Endothelial cell of umbilical vein (primary cell): ENCODE measurements at places on chromosomes 6 and 20.

DNA sequence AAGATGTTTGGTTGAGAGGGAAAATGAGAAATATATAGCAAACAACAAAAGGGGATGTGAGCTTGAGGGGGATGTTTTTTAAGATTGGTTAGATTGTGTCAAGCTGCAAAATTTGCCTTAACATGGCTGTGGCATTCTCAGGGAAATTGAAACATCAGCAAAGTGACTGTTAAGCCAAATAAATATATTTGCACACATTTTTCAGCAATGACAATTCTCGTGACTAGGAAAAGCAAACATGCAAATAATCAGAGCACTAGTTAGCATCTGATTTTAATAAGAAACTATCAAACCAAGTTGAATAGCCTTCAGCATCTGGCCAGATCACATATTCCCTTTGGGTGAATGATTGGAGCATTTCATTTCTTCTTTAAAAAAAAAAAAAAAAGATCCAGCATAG lies 262.8 kb downstream of the TBC1D7 start:
- H3K27me3 ChIP-seq: no peaks in the 10 kb centered on the region
- no peak for DNase-seq
- no peaks in the 10 kb centered on the region for H3K36me3 ChIP-seq
- no peak overlapping the region for H3K27ac ChIP-seq

DNA sequence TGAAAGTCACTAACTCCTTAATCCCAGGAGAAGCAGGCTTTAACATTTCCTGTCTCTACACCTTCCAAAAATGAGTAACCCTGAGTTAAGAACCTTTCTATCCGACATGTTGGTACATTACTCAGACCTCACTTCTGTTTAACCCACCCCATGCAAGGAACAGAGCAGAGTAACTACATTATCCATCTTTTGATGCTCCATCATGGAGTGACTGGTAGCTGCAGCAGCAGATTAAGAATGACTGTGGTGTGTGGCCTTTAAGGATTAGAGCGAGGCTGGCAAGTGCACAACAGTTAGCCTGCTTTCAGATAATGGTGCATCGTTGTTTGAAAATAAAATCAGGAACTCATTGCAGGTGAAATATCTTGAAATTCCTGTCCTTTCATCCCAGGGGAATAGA lies 2.0 kb downstream of the TRAF3IP2 start:
- no peak overlapping the region for H3K4me3 ChIP-seq
- H3K27ac ChIP-seq: peak overlapping the region; percentile 92
- H3K4me1 ChIP-seq: peaks cover 56% of the 10 kb centered on the region
- DNase-seq: no peak
- H3K27me3 ChIP-seq: no peaks in the 10 kb centered on the region

GRCh38 chr20:63587776-63588591 lies 13.9 kb upstream of the HELZ2 start:
- no peak overlapping the region for H3K27ac ChIP-seq
- H3K36me3 ChIP-seq: peaks cover 34% of the 10 kb centered on the region
- no peak overlapping the region for H3K4me3 ChIP-seq
- no peak for DNase-seq
- H3K4me1 ChIP-seq: no peaks in the 10 kb centered on the region
- no peaks in the 10 kb centered on the region for H3K27me3 ChIP-seq

- H3K27me3 ChIP-seq: no peaks in the 10 kb centered on the region
- peaks cover 26% of the 10 kb centered on the region for H3K36me3 ChIP-seq
- no peak overlapping the region for H3K27ac ChIP-seq
- DNase-seq: no peak
These were observed 44.7 kb upstream of the ADIG start for GRCh38 chr20:38536310-38536709.

DNA sequence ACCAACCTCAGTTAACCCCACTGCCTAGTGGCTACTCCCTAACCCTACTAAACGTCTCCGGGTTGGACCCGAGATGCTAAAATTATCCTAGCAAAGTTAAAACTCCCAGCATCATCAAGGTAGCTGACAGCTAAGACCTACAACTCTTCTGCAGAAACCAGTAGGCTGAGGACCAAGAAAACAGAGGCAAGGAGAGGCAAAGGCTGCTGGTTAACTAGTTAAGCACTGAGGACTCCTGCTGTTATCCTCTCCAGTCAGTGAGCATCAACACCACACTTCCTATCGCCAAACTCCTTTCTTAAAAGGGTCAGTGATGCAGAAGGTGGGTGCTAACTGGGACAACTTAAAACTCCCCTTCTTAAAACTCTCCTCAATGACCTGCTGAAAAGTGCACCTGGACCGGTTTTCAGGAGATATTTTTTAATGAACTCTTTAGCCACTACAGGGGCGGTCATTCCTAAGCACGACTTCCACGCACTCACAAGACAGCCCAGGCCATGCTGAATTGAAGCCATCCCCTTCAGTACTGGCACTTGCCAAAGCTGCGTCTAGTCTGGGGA lies 1.7 kb downstream of the TRERF1 start:
- H3K4me3 ChIP-seq: no peak overlapping the region
- peaks cover 27% of the 10 kb centered on the region for H3K27me3 ChIP-seq
- no peak for DNase-seq
- no peak overlapping the region for H3K27ac ChIP-seq
- peaks cover 9% of the 10 kb centered on the region for H3K4me1 ChIP-seq

DNA sequence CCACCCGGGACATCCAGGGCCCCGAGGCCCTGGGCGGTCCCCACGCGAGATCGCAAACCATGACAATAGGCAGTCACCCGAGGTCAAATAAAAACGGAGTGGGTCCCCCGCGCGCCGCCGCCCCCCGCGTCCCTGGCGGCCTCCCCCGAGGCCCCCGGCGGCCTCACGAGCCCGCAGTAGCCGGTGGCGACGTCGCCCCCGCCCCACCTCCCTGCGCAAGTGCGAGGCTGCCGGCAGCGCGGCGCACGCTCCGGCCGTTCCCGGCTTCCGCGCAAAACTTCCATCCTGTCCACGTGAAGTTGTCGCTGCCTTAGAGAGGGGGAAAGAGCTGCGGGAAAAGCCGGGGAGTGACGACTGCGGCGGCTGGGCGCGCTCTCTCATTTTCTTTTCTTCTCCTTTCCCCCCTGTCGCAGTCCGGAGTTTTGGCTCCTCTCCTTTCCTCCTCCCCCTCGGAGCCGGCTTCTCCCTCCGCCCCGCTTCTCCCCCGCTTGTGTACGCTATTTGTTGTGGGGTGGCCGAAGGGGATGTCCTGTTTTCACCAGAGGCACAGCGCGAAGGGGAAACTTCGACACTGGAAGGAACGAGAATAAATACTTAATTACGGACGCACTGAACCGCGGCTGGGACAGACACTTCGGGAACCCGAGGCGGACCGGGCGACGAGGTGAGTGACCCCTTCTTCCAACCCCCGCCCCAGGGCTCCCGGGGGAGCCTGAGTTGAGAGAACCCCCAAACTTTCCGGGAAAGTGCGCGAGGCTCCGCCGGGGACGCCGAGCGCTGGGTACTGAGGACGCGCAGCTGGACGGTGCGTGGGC lies at the start of gene EYA4:
Gene EYA4 (plus strand): TSS at position 272 of the 815 bp plus-strand sequence. CDS start 33,424 bp downstream, outside the sequence.
- H3K4me1 ChIP-seq: peaks cover 8% of the 10 kb centered on the region
- DNase-seq: no peak
- H3K36me3 ChIP-seq: no peaks in the 10 kb centered on the region

DNA sequence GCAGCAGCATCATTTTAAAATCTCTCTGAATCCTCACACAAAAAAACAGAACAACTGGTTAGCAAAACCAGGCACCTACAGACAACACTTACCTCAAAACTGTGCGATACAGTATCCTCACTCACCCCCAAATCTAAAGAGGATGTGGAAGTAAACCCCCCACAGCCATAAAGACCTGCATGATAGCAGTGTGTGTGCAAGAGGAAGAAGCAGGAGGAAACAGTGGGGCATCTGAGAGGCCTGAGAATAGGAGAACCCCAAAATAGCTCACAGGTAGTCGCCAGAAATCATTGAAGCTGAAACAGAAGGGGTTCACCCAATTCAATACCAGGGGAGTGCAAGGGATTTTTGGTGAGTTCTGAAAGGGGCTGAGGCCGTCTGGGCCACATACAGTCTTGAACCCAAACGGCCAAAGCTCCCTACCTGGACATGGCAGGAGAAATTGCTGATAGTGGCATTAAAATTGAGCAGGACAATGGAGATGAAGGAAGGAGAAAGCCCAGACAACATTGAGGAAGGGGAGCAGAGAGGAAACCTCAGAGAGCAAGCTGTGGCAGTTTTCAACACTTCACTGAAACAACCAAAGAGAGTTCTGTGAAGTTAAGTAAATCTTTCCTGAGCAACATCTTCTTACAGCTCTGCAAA lies 129.7 kb downstream of the FIG4 start:
- no peaks in the 10 kb centered on the region for H3K4me1 ChIP-seq
- no peaks in the 10 kb centered on the region for H3K27me3 ChIP-seq
- no peak overlapping the region for H3K4me3 ChIP-seq
- H3K36me3 ChIP-seq: no peaks in the 10 kb centered on the region
- DNase-seq: no peak
